ENCODE measurements at places on chromosomes 5 and 9. TPM values are rescaled to one million over a fixed set of nuclear protein-coding genes. Genes with fewer than 3 reads are reported as not detected.

Gene PKD2L2
- not detected for total RNA-seq

Gene WNK2
- not detected for total RNA-seq

Gene PCDHGB4
- 10.1 TPM for total RNA-seq

Gene CTSL
- total RNA-seq: 362 TPM
